ENCODE measurements at places on chromosomes 7 and 10.

DNA sequence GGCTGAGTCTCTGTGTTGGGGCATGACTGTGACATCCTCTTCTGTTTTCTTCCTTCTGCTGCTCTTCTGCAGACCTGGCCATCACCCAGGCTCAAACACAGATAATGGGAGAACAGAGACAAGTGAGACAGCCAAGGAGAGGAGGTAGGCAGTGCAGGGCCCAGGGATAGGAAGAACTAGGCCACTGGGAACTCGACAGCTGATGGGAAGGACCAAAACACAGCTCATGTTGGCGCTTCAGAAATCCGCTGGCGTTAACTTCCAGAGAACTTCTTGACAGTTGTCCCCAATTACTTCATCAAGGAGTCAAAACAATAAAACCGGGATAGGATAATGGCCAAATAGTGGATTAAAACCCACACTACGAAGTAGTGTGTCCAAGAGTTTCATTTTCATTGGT is 97.0 kb upstream of the PALS2 start:
- H3K36me3 ChIP-seq, result no peaks in the 10 kb centered on the region
- no peak overlapping the region for H3K4me3 ChIP-seq
- no peaks in the 10 kb centered on the region for H3K27me3 ChIP-seq

DNA sequence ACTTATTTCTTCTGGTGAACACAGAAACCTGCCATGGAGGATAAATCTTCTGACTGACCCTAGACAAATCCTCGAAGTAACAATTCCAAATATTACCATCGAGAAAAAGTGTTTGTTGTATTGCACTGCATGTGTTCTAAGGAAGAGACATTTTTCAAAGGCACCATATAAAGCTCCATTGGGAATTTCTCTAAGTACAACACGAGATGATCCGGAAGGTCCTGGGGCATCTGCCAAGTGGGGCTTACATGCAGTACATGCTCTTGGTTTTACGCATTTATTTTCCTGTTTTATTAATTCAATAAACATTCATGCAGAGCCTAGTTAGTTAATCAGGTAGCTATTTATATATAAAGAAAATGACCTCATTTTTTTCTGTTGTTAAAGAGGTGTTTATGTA is 692.0 kb upstream of the IGFBP3 start:
- H3K27me3 ChIP-seq, result no peaks in the 10 kb centered on the region
- H3K27ac ChIP-seq, result no peak overlapping the region

DNA sequence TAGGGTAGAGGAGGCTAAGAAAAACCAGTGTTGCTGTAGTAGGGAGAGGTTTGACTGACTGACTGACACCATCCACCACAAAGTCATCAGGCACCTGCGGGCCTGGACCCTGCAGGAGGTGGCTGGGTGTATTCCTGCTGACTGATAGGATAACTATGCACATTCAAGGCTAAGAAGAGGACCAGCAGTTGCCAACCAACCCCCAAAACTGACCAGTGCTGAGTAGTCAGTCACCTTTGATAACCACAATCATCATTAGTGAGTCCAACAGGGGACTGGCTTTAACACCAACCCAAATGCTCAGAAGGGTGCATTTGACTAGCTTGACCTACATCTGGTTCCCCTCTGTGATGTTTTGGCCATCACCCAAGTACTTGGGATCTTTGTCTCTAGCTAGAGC is 30.5 kb downstream of the PLXNA4 start:
- no peaks in the 10 kb centered on the region for H3K4me1 ChIP-seq
- DNase-seq, result no peak
- H3K4me3 ChIP-seq, result no peak overlapping the region
- H3K27me3 ChIP-seq, result peaks cover 7% of the 10 kb centered on the region

DNA sequence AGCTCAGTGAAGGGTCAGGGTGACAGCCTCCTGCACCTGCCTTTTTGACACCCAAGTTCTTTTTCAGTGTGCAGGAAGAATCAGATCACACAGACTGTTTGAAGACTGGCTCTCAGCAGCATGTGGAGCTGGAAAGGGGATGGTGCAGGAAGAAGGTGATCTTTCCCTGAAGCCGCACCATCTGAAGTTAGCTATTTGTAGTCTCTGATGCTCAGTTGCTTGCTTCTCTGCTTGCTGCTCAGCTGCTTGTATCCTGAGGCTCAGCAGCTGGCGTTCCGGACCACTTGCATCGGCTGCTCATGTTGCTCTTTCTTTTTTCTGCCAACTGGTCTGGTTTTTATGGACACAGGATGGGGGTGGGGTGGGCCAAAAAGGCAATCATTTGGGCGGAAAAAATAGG is 15.8 kb upstream of the DNMBP start:
- peak overlapping the region; percentile 40 for H3K27ac ChIP-seq
- H3K27me3 ChIP-seq, result no peaks in the 10 kb centered on the region
- DNase-seq, result no peak
- peaks cover 8% of the 10 kb centered on the region for H3K4me1 ChIP-seq
- no peaks in the 10 kb centered on the region for H3K36me3 ChIP-seq

DNA sequence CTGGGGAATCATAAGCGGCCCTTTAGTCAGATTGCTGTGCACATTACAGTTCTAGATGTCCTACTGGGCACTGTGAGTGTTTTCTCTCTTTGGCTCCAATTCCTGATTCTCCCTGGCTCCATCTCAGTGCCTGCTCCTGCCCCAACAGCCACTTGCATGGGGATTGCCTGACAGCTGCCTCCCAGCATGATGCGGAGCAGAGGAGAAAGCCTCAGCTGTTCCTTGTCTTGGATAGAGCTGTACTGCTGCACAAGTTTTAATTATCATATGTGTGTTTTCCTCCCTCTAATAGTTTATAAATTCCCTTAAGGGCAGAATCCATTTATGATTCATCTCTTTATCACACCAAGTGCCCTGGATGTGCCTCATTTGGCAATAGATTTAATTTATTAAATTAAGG is 285.8 kb upstream of the COBL start:
- no peaks in the 10 kb centered on the region for H3K36me3 ChIP-seq
- no peak for DNase-seq
- H3K27ac ChIP-seq, result no peak overlapping the region
- peak overlapping the region; percentile 26 for H3K4me3 ChIP-seq

All from mesenchymal stem cell (in vitro differentiated cells and primary cell).